Activated CD4-positive, alpha-beta memory T cell treated with anti-CD3 and anti-CD28 coated beads for 36 hours (primary cell): ENCODE measurements at places on chromosomes 1 and 21. TPM values are rescaled to one million over a fixed set of nuclear protein-coding genes. Genes with fewer than 3 reads are reported as not detected.

The MAP3K21 gene
- 5.6 TPM for total RNA-seq

The LCE2C gene
- total RNA-seq, result not detected

The RGS7 gene
- not detected for total RNA-seq

The MPL gene
- not detected for total RNA-seq

The SPATA17 gene
- total RNA-seq, result not detected

- no peaks in the 10 kb centered on the region for H3K36me3 ChIP-seq
- no peaks in the 10 kb centered on the region for H3K27me3 ChIP-seq
- H3K4me1 ChIP-seq, result no peaks in the 10 kb centered on the region
- H3K4me3 ChIP-seq, result no peak overlapping the region
- DNase-seq, result no peak
Observed at GRCh38 chr1:53552146-53552861, 93.1 kb downstream of the DMRTB1 start.

- no peaks in the 10 kb centered on the region for H3K4me1 ChIP-seq
- no peak for DNase-seq
- peaks cover 14% of the 10 kb centered on the region for H3K27me3 ChIP-seq
Observed at GRCh38 chr1:165795894-165796293, 27.2 kb upstream of the TMCO1 start.

DNA sequence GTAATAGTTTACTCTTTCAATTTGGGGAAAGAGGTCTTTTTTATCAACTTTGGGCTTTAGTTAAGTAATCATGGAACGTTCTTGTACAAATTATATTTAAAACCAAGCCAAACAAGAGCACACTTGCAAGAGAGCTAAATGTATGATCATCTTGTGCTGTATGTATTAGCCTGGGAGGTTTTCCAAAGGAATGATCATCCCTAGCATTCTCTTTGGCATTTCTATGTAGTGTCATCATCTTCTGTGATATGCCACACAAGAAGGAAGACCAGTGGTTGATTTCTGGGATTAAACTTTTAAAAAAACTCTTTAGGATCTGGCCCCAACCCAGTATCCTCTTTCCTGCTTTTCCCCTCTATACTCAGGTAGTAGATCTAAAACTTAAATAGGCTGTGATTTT is 38.4 kb upstream of the KCNQ4 start:
- peaks cover 36% of the 10 kb centered on the region for H3K36me3 ChIP-seq
- H3K4me3 ChIP-seq, result no peak overlapping the region
- no peaks in the 10 kb centered on the region for H3K27me3 ChIP-seq
- no peak overlapping the region for H3K27ac ChIP-seq
- H3K4me1 ChIP-seq, result peaks cover 48% of the 10 kb centered on the region
- DNase-seq, result no peak

GRCh38 chr1:92425617-92426016 is 61.1 kb downstream of the GFI1 start:
- no peaks in the 10 kb centered on the region for H3K36me3 ChIP-seq
- H3K27ac ChIP-seq, result no peak overlapping the region
- DNase-seq, result no peak
- H3K4me1 ChIP-seq, result no peaks in the 10 kb centered on the region

DNA sequence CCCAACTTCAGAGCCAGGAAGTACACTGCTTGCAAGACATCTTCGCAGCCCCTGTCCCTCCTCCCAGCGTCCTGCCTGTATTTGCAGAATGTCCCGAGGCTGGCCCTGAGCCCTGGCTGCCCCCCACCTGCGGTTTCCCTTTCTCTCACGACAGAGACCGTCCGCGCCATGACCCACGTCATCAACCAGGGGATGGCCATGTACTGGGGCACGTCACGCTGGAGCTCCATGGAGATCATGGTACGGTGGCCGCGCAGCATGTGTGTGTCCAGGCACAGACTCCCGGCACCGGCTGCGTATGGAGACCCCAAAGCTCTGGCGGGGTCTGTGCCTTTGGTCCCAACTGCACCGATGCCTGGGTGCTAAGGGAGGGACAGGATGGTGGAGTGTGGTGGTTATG is 48.6 kb downstream of the KCNAB2 start:
- H3K4me3 ChIP-seq, result no peak overlapping the region
- no peaks in the 10 kb centered on the region for H3K27me3 ChIP-seq
- H3K4me1 ChIP-seq, result no peaks in the 10 kb centered on the region
- peaks cover 30% of the 10 kb centered on the region for H3K36me3 ChIP-seq

DNA sequence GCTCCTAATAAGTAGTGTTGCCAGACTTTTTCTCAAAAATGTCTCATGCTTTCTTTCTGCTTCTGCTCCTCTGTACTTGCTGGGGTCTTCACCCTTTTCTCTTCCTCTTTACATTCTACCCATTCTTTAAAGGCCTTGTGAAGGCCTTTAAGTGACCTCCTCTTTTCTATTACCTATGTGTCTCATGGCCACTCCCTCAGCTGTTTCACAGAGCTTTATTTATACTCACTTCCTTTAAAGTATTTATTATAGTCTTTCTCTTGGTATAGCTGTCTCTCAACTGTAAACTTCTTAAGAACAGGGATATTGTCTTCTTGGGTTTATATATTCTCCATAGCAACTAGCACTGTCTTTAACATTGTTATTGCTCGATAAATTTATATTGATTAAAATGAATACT is 792 bp downstream of the GOLPH3L start:
- H3K4me3 ChIP-seq, result peak overlapping the region; percentile 96
- H3K36me3 ChIP-seq, result peaks cover 13% of the 10 kb centered on the region
- H3K27me3 ChIP-seq, result no peaks in the 10 kb centered on the region

DNA sequence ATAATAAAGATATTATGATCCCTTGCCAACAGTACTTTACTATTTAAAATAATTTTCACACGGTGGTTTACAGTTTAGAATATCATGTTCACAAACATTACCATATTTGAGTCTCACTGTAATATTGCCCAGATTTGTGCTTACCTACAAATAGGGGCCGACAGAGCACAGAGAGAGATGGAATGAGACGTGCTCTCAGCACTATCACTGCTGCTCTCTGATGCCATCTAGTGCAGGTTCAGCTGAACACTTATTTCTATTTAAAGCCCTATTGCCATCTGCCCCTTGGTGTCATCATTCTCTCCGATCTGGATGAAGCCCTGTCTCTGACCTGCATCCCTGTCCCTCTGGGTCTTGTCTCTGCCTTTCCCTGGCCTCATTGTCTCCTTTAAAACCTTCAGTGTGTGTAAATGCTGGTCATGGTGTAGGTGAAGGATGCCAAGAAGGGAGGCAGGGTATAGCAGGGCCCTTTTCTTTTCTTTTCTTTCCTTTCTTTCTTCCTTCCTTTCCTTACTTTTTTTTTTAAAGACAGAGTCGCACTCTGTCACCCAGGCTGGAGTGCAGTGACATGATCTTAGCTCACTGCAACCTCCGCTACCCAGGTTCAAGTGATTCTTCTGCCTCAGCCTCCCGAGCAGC is 6.9 kb upstream of the GPATCH4 start:
- H3K27ac ChIP-seq, result no peak overlapping the region
- peaks cover 9% of the 10 kb centered on the region for H3K27me3 ChIP-seq
- H3K4me3 ChIP-seq, result no peak overlapping the region
- DNase-seq, result peak; percentile 66
- peaks cover 3% of the 10 kb centered on the region for H3K4me1 ChIP-seq
- H3K36me3 ChIP-seq, result no peaks in the 10 kb centered on the region

DNA sequence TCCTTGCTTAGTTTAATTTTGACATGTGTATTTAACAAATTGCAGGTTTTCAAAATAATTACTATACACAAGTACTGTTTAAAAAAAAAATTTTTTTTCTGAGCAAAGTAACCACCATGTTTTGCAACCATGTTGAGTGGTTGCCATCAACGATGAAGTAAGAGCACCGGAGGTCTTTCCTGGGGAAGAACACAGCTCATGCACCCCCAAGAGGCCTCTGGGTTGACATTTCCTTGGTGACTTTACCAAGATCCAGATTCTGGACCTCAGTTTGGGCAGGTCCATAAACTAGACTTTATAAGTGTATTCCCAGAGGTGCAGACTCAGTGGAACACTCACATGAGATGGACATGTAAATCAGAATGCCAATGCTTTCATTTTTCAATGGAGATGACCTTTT is 36.8 kb upstream of the RALGPS2 start:
- H3K4me3 ChIP-seq, result no peak overlapping the region
- no peak for DNase-seq
- no peaks in the 10 kb centered on the region for H3K27me3 ChIP-seq
- no peaks in the 10 kb centered on the region for H3K36me3 ChIP-seq
- H3K4me1 ChIP-seq, result peaks cover 2% of the 10 kb centered on the region

DNA sequence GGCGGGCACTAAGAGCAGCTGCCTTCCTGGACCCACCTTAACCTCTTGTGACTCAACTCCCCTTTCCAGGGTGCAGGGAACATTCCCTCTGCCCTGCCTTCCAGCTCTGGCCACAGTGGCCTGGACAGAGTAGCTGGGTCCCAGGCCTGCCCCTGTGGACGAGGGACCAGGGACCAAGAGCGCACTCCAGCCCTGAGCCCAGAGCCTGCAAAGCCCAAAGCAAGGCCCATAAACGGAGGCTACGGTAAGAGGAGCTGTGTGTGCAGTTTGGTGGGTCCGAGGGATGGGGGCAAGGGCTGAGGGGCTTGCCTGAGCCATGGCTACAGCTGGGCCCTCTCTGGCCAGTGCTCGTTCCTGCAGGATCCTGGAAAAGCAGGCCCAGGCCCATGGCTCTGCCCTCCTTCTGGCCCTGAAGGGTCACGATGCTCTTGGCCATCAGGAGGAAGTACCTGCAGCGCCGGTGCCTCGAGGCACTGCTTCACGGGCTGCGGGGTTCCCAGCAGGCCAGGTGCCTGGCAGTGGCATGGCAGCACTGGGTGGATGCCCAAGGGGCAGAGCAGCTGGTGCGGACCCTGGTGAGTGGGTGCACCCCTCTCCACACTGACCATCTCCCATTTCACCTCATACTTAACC is 17.8 kb downstream of the MTHFR start:
- no peak overlapping the region for H3K27ac ChIP-seq
- H3K4me1 ChIP-seq, result no peaks in the 10 kb centered on the region
- no peak for DNase-seq
- peaks cover 1% of the 10 kb centered on the region for H3K36me3 ChIP-seq
- no peak overlapping the region for H3K4me3 ChIP-seq

DNA sequence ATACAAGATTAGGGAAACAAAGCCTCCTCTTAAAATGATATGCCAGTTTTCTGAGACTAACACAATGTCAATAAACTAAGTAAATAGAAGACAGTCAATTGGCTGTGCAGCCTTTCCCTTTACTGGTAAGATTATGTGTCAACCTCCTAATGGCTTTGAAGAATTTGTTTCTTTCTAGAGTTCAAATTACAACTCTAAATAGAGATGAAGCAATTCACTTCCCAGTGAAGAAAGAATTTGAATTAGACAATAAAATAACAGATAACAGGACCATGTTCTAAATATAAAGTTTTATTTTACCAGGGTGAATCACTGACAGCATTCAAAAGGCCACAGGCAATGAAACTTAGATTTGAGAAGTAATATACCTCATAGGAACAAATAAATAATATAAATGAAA is 680.3 kb downstream of the PLA2G4A start:
- no peaks in the 10 kb centered on the region for H3K27me3 ChIP-seq
- no peaks in the 10 kb centered on the region for H3K36me3 ChIP-seq
- no peak overlapping the region for H3K4me3 ChIP-seq
- H3K27ac ChIP-seq, result no peak overlapping the region
- no peaks in the 10 kb centered on the region for H3K4me1 ChIP-seq
- DNase-seq, result no peak

- DNase-seq, result no peak
- H3K4me3 ChIP-seq, result no peak overlapping the region
- no peaks in the 10 kb centered on the region for H3K36me3 ChIP-seq
- H3K27me3 ChIP-seq, result no peaks in the 10 kb centered on the region
Observed at GRCh38 chr1:192375306-192375705, 58.5 kb downstream of the RGS21 start.

- DNase-seq, result no peak
- no peak within 1 kb of the TSS for H3K4me3 ChIP-seq
- peaks cover 34% of the 10 kb centered on the region for H3K27me3 ChIP-seq
- no peak within 1 kb of the TSS for H3K27ac ChIP-seq
Observed at GRCh38 chr1:28176492-28177470, at the start of gene PTAFR. Gene PTAFR (minus strand): TSS chr1:28176690. CDS start chr1:28151021, 25,669 bp downstream.

- no peak for DNase-seq
- no peak overlapping the region for H3K4me3 ChIP-seq
- H3K36me3 ChIP-seq, result no peaks in the 10 kb centered on the region
- peaks cover 19% of the 10 kb centered on the region for H3K4me1 ChIP-seq
- no peak overlapping the region for H3K27ac ChIP-seq
Observed at GRCh38 chr1:232556351-232556750, 73.6 kb downstream of the SIPA1L2 start.

- H3K27ac ChIP-seq, result no peak overlapping the region
- no peak for DNase-seq
- H3K4me1 ChIP-seq, result no peaks in the 10 kb centered on the region
- H3K4me3 ChIP-seq, result no peak overlapping the region
- no peaks in the 10 kb centered on the region for H3K36me3 ChIP-seq
- H3K27me3 ChIP-seq, result peaks cover 19% of the 10 kb centered on the region
Observed at GRCh38 chr1:90795431-90795830, 78.3 kb upstream of the BARHL2 start.

DNA sequence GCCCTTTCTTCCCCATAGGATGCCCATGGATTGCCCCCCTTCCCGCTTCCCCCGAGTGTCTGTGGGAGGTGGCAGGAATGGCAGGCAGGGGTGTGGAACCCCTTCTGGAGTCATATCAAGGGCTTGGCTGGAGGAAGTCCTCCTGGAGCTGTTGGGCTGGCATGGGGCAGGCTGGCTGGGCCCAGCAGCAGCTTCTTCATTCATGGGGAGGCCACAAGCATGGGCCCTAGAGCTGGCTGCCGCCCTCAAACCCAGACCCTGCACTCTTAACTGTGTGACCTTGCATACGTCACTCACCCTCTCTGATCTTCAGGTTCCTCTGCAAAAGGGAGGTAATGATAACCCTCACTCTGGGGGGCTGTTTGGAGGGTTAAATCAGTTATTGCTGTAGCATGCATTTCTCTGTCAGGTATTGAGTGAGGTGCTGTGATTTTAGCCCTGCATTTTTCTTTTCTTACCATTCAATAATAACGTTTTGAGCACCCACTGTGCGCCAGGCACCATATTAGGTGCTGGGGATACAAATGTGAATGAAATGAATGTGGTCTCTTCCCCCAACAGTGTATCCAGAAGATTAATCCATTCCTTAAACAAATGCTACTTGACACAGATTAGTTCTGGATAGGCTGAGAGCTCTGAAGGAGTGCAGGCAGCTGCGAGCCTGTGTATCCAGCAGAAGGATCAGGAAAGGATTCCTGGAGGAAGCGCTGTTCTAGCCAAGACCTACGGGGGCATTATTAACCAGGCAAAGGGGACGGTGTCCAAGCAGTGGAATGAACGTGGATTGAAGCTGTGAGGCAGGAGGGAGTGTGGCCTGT is 9.3 kb downstream of the PCSK9 start:
- no peaks in the 10 kb centered on the region for H3K4me1 ChIP-seq
- no peaks in the 10 kb centered on the region for H3K27me3 ChIP-seq
- DNase-seq, result no peak
- no peak overlapping the region for H3K4me3 ChIP-seq

GRCh38 chr1:56339786-56340465 is 239.4 kb downstream of the PLPP3 start:
- no peaks in the 10 kb centered on the region for H3K27me3 ChIP-seq
- H3K27ac ChIP-seq, result no peak overlapping the region
- no peak overlapping the region for H3K4me3 ChIP-seq
- no peaks in the 10 kb centered on the region for H3K36me3 ChIP-seq
- H3K4me1 ChIP-seq, result no peaks in the 10 kb centered on the region
